ENCODE measurements at places on chromosomes 7 and 10.

- no peak for DNase-seq
Measured at GRCh38 chr7:158273138-158273651, 314.4 kb downstream of the PTPRN2 start.

GRCh38 chr7:152451356-152451755 is 15.6 kb upstream of the KMT2C start:
- no peak for DNase-seq

GRCh38 chr10:12390733-12391132 is 41.4 kb downstream of the CAMK1D start:
- no peak for DNase-seq

DNA sequence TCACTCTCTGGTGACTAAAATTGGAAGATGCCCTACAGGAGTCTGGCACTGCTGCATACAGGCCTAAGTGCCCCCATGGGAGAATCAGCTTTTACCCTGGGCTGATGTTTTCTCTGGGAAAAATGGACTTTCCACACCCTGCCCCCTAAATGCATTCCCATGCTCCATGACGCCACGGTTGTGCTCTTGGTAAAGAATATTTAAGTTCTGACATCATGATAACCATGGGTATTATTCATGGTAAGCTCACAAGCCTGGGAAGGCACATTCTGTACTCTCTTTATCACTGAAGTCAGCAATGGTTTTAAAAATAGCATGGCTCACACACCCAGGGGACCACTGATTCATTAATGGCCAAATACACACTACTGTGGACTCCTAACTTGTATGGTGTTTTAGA is 43.4 kb downstream of the HIPK2 start:
- DNase-seq, result no peak

- no peak for DNase-seq
Measured at GRCh38 chr7:91347290-91347689, 83.1 kb downstream of the FZD1 start.

DNA sequence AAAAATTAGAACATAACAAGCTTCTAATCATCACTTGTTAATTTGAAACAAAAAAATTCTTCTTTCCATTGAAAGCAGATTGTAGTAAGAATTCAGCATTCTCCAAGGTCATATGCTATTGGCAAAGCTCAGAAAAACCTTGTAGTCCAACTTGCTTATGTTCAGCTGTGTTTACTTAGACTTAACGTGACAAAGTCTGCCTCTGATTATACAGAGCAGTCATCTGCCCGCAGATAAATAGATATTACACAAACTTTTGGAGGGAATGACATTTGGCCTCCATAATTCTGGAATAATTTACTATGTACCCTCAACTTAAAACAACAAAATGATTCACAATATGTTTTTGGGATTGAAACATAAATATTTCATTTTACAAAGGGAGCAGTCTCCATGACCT is 45.8 kb downstream of the MKX start:
- DNase-seq, result no peak
